Activated T-cell treated with anti-CD3 and anti-CD28 coated beads, Interleukin-2, amount 50 U/mL, for 72 hours (primary cell): ENCODE measurements at places on chromosomes 2 and 18. TPM values are rescaled to one million over a fixed set of nuclear protein-coding genes. Genes with fewer than 3 reads are reported as not detected.

Gene INHBB
- total RNA-seq = not detected

Gene DQX1
- 1.9 TPM for total RNA-seq

Gene SPC25
- total RNA-seq = 25.2 TPM

Gene KYNU
- 0.14 TPM for total RNA-seq

Gene SERPINB5
- not detected for total RNA-seq

Gene STON1
- total RNA-seq = 1.9 TPM

Gene KIAA2012
- not detected for total RNA-seq

Gene LRRC30
- not detected for total RNA-seq

Gene EVA1A
- total RNA-seq = 0.38 TPM

Gene CSRNP3
- not detected for total RNA-seq

Gene FRZB
- total RNA-seq = not detected

Gene DUSP19
- total RNA-seq = 2.8 TPM

DNA sequence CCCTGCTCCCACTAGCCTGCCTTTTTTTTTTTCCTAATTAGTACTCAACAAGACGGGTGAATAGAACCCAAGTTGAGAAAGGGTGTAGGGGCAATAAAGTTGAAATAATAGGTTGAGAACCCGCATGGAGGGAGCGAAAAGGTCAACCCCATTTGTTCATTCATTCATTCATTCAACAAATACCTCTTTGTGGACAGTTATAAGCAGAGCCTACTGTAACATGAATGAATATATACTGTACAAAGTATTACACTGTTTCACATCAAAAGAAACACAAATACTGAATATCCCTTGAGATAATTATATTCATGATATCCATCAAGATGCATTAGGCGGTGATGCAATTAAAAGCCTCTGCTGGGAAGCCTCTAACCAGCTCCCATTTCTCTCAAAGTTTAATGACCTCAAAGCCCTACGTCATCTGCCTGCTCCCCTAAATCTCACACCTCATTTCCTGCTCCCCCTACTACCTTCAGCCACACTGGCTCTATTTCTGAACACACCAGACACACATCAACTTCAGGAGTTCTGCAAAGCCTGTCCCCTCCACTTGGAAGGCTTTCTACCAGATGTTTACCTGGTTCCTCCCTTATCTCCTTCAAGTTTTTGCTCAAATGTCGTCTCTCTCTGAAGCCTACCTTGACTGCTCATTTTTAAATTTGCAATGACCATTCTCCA is 1.4 kb upstream of the NBAS start:
- no peak for DNase-seq
- peak overlapping the region; percentile 92 for H3K27ac ChIP-seq
- no peaks in the 10 kb centered on the region for H3K27me3 ChIP-seq
- H3K36me3 ChIP-seq = peaks cover 2% of the 10 kb centered on the region
- peaks cover 48% of the 10 kb centered on the region for H3K4me1 ChIP-seq

- H3K27me3 ChIP-seq = no peaks in the 10 kb centered on the region
- H3K27ac ChIP-seq = no peak overlapping the region
- no peak overlapping the region for H3K4me3 ChIP-seq
- DNase-seq = no peak
- H3K36me3 ChIP-seq = no peaks in the 10 kb centered on the region
- H3K4me1 ChIP-seq = peaks cover 49% of the 10 kb centered on the region
Measured at GRCh38 chr2:161983866-161984265, 90.1 kb downstream of the DPP4 start.

GRCh38 chr2:196066291-196067087 is 2.1 kb downstream of the DNAH7 start:
- no peak for DNase-seq
- H3K27ac ChIP-seq = peak overlapping the region; percentile 31
- H3K4me3 ChIP-seq = peak overlapping the region; percentile 63
- peaks cover 17% of the 10 kb centered on the region for H3K27me3 ChIP-seq

- H3K27me3 ChIP-seq = peaks cover 37% of the 10 kb centered on the region
- no peak overlapping the region for H3K4me3 ChIP-seq
- no peak overlapping the region for H3K27ac ChIP-seq
- peaks cover 1% of the 10 kb centered on the region for H3K36me3 ChIP-seq
- peaks cover 5% of the 10 kb centered on the region for H3K4me1 ChIP-seq
Measured at GRCh38 chr18:23703057-23703986, 14.1 kb downstream of the LAMA3 start.

DNA sequence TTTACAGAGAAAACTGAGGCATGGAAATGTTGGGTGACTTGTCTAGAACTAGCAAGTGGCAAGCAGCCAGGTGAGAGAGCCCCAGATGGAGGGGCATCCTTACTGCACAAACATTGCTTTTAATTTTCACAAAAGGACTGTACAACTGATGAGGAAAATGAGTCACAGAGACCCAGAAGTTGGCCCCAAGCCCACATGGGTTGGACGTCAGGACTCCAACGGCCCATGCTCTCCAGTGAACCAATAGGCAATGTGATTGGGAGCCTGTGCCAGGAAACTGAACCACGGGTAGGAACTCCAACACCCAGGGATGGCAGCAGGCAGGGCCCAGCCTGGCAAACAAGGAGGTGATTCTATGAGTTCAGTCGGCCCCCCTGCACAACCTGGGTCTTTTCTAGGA is 50.8 kb downstream of the PID1 start:
- no peak for DNase-seq
- H3K4me1 ChIP-seq = no peaks in the 10 kb centered on the region
- H3K36me3 ChIP-seq = no peaks in the 10 kb centered on the region
- no peaks in the 10 kb centered on the region for H3K27me3 ChIP-seq

GRCh38 chr2:196851088-196851487 is 41.9 kb upstream of the C2orf66 start:
- H3K4me3 ChIP-seq = no peak overlapping the region
- peak overlapping the region; percentile 4 for H3K27ac ChIP-seq
- peaks cover 1% of the 10 kb centered on the region for H3K36me3 ChIP-seq
- no peaks in the 10 kb centered on the region for H3K27me3 ChIP-seq

DNA sequence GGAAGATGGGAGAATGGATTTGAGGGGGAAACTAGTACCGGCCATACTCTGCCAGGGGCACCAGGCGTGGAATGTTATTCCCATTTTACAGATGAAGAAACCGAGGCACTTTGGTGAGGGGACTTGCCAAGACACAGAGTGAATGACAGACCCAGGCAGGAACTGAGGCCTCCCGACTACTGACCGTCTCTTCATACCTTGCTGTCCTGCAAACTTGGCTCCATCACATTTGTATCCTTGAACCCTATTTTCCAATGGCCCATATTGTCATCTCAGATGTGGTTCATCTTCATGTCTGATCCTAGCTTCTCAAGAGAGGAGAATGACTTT is 6.2 kb upstream of the TFCP2L1 start:
- H3K4me1 ChIP-seq = no peaks in the 10 kb centered on the region
- no peak for DNase-seq
- no peak overlapping the region for H3K4me3 ChIP-seq
- no peaks in the 10 kb centered on the region for H3K36me3 ChIP-seq
- H3K27ac ChIP-seq = no peak overlapping the region
- peaks cover 3% of the 10 kb centered on the region for H3K27me3 ChIP-seq

DNA sequence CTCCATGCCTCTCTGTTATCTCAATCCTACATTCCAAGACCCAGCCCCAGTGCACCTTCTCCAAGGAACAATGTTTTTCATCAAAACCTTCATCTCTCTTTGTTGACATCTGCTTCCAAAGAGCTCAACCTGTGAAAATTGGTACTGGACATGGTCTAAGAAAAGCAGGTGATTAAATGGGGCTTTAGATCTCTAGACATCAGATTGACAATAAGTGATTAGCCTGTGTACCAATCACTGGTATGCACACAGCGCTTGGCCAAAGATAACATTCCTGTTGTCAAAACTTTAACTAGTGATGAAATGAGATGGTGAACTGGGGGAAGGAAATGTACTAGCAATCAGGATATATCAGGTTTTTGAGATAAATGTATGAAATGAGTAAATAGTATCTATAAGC is 183.3 kb downstream of the TDRD15 start:
- H3K27ac ChIP-seq = no peak overlapping the region
- H3K4me3 ChIP-seq = no peak overlapping the region
- H3K4me1 ChIP-seq = no peaks in the 10 kb centered on the region
- no peaks in the 10 kb centered on the region for H3K27me3 ChIP-seq
- no peaks in the 10 kb centered on the region for H3K36me3 ChIP-seq

GRCh38 chr2:18749912-18750526 is 160.7 kb upstream of the NT5C1B start:
- no peak overlapping the region for H3K4me3 ChIP-seq
- DNase-seq = peak; percentile 41
- H3K4me1 ChIP-seq = no peaks in the 10 kb centered on the region
- no peaks in the 10 kb centered on the region for H3K27me3 ChIP-seq

DNA sequence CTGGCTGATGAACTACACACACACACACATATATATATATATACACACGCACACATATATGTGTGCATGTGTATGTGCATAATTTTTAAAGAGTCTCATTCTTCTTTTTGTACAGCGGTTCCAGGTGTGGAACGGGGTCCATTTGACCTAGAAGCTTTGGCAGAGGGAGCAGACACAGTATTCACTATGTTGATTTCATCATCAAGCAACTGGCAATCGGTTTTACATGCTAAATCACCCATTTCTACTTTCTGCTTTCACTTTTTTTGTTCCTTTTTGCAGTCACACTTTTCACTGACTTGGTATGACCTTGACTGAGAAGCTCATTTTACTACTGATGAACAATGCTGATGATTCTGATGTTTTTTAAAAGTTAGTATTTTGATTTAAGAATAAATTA is 63.0 kb upstream of the PGAP1 start:
- DNase-seq = peak; percentile 10
- H3K4me1 ChIP-seq = peaks cover 83% of the 10 kb centered on the region
- H3K4me3 ChIP-seq = peak overlapping the region; percentile 59

GRCh38 chr2:20349513-20349921 is 1.1 kb downstream of the PUM2 start:
- no peak for DNase-seq
- H3K27me3 ChIP-seq = no peaks in the 10 kb centered on the region
- peaks cover 50% of the 10 kb centered on the region for H3K4me1 ChIP-seq
- H3K36me3 ChIP-seq = peaks cover 13% of the 10 kb centered on the region

- no peak overlapping the region for H3K4me3 ChIP-seq
- no peaks in the 10 kb centered on the region for H3K36me3 ChIP-seq
- peaks cover 2% of the 10 kb centered on the region for H3K27me3 ChIP-seq
- no peak for DNase-seq
Measured at GRCh38 chr18:41396861-41397260, 558.2 kb upstream of the PIK3C3 start.

DNA sequence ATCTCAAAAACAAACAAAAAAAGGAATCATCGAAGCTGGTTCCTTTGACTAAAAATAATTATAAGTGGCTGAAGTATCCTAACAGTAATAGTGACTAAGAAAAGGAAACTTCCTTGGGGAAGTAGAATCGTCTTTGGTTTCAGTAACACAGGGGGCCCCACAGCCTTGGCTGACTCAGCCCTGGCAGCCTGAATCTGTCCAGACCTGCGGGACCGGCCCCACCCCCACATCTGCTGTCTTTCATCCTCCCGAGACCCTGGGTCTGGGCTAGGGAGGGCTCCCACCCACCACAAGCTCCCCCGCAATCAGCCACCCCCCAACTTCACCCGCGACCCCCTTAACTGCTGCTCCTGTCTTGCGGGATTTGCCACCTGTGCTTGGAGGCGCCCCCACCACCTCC is 1452.6 kb upstream of the ACVR2A start:
- H3K4me3 ChIP-seq = no peak overlapping the region
- no peaks in the 10 kb centered on the region for H3K4me1 ChIP-seq
- DNase-seq = no peak
- H3K27me3 ChIP-seq = no peaks in the 10 kb centered on the region
- H3K27ac ChIP-seq = no peak overlapping the region

DNA sequence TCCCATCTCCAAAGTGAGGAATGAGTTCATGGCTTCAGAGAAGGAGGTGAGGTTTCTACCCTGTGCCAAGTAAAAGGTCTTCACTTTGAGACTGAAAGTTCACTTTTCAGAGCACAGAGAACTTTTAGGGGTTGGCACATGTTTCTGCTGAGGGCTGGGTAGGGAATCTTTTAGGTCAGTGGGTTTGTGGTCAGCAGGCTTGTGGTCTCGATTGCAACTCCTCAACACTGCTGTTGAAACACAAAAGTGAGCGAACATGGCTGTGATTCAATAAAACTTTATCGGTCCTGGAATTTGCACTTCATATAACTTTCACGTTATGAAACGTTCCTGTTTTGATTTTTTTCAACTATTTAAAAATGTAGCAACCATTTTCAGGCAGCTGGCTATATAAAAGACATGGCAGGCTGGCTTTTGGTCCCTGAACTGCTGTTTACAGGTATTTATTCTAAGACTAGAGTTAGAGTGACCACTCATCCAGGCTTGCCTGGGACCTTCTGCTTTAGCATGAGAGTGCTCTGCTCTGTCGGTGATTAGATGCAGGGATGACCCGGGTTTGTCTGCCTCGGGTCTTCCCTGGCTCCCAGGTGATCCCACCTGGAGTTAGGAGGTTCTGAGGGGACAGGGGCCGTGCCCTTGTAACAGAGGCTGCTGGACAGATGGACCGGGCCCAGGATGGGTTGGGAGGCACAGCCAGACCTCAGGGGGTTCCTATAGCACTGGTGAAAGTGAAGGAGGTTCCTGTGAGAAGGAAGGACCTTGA is 62.7 kb upstream of the TAF1B start:
- H3K27ac ChIP-seq = peak overlapping the region; percentile 68
- H3K36me3 ChIP-seq = peaks cover 3% of the 10 kb centered on the region
- peak; percentile 55 for DNase-seq
- peak overlapping the region; percentile 82 for H3K4me3 ChIP-seq
- H3K4me1 ChIP-seq = peaks cover 56% of the 10 kb centered on the region
